ENCODE measurements at places on chromosomes 6 and 20.
A peak's percentile ranks its signal among the peaks of the same experiment; 100 is the strongest.

GRCh38 chr6:42453031-42453653 lies 1.4 kb upstream of the TRERF1 start:
- ATAC-seq = peak; percentile 79

GRCh38 chr6:814378-815347 lies 121.7 kb upstream of the EXOC2 start:
- ATAC-seq = no peak

GRCh38 chr6:163438940-163439335 lies 24.4 kb downstream of the QKI start:
- ATAC-seq = no peak

DNA sequence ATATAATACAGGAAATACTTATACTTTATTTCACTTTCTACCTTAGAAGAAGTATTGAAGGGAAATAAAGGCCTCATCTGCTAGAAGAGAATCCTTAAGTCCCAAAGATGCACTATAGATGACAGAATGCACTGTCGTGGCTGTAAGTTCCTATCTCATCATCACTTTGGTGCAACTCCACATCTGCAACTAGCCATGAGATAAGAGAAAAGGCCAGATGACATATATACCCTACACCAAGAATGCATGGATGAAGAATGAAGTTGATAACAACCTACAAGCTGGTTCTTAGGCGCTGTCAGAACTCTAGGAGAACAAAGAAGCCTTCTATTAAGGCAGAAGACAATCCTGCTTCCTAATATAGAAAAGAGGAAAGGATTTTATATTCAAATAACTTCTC lies 11.6 kb upstream of the PLN start:
- ATAC-seq = no peak

Measured in activated CD4-positive, CD25-positive, alpha-beta regulatory T cell treated with anti-CD3 and anti-CD28 coated beads, Interleukin-2, amount 50 U/mL, for 24 hours (primary cell).